ENCODE measurements at places on chromosomes 5 and 9. TPM values are rescaled to one million over a fixed set of nuclear protein-coding genes. Genes with fewer than 3 reads are reported as not detected.

GRCh38 chr9:97277953-97278352 lies 29.5 kb upstream of the CCDC180 start:
- DNase-seq, result no peak

GRCh38 chr5:16619136-16619535 lies 2.3 kb upstream of the RETREG1 start:
- DNase-seq, result no peak

DNA sequence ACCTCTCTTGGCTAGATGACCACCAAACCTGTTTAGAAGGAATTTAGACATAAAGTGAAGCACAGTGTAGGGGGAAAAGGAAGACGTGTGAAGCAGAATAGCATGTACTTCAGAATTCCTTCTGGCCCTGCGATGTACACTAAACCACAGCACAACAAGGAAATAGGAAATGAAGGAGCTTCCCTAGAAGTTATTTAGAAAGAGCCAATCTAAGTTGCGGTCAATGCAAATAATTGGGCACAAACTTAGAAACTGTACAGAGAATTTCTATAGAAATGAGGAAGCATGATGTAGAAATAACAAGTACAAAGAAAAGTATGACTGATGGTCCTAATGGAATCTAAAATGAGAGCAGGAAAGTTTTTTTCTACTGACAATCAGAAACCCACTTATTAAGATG lies 41.5 kb downstream of the ANKRD55 start:
- no peak for DNase-seq

DNA sequence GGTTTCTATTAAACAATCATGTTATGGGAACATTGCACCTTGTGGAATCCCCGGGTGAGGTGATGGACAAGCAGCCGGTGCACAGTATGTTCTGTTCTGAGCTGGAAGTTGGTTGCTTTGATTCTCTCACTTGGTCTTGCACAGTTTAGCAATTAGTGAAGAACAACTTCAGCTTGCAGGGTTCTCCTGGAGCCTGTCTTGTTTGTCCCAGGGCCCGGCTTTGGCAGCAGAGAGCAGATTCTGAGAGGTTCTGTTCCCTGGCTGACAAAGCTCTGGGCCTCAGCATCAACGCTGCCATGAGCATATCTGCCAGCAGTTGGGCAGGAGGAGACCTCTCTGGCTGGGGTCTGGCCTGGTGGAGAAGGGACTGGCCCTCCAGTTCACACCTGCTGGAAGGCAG lies 16.9 kb downstream of the GADD45G start:
- DNase-seq, result peak; percentile 89

GRCh38 chr9:117156771-117157535 lies 257.9 kb downstream of the ASTN2 start:
- no peak for DNase-seq

DNA sequence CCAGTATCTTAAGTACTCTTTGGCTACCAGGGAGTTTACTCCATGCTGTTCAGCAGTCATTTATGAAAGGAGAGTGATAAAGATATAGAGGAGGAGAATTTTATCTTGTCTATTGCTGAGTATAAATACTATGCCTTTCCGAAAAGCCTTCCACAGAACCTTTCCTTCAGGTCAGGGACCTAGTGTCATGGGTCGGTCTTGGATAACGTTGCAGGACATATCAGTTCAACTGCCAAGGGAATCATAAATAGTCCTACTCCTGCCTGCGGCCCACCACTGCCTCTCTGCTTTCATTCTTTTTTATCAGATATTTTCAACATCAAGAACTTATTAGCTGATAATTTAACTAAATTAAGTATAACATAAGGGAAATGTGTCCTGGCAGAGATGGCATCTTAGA lies 122.0 kb upstream of the CCDC152 start:
- DNase-seq, result no peak

DNA sequence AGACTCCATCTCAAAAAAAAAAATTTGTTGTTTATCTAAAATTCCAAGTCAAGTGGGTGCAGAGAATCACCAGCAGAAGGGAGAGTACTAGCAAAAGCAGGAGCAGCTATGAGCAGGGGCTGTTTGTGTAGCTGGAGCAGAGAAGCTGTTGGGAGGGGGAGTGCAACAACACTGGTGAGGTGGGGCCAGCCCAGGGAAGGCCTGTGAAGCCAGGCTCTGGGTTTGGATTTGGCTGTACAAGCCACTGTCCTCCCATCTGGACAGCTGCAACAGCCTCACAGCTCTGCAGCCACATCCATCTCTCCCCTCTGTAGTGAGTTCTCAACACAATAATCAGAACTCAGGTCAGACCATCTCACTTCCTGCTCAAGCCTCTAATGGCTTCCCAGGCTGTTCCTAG lies 59.4 kb downstream of the TMOD1 start:
- DNase-seq, result peak; percentile 81

GRCh38 chr5:144369006-144369405 lies 198.3 kb downstream of the KCTD16 start:
- peak; percentile 66 for DNase-seq

DNA sequence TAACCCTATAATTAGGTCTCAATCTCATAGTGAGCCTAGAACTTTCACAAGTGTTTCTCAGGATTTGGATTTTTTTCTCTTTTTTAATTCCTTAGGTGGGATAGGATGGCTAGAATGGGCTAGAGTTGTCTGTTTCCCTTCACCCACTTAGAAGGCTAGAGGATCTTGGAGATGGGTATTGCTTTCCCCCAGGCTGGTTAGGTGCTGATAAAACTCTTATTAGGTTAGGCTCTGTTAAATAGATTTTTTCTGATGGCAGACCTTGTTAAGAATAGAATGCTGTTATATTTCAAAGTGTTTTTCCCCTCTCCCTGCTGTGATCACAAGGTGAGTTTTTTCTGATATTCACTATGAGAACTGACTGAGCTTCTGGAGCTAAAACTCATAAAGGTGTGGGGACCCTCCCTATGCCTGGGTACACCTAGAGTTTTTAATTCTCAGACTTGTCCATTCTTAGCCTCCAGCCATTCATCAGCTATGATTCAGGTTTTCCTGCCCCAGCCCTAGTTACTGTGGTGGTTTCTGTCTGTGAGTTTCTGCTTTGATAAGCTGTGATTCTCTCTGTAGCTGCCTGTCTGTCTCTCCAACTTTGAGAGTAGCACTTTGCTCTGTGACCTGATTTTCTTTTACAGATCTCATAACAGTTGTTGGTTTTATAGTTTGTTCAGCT lies 132.4 kb downstream of the HACD4 start:
- DNase-seq, result peak; percentile 21

DNA sequence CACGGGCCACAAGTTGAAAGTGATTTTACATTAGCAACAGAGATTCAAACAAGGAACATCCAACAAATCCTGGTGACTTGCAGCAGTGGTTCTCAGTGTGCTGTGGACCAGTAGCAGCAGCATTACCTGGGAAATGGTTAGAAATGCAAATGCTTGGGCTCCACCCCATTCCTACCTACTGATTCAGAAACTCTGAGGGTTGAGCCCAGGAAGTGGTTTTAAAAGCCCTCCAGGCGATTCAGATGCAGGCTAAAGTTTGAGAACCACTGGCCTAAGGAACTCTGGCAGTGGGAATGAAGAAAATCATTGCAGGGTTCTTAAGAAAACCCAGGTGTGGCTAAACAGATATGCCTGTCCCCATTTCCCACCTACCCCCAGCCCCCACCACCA lies 398.8 kb downstream of the ENC1 start:
- DNase-seq, result no peak

GRCh38 chr9:113857875-113858274 lies 18.2 kb upstream of the ZNF618 start:
- DNase-seq, result no peak

DNA sequence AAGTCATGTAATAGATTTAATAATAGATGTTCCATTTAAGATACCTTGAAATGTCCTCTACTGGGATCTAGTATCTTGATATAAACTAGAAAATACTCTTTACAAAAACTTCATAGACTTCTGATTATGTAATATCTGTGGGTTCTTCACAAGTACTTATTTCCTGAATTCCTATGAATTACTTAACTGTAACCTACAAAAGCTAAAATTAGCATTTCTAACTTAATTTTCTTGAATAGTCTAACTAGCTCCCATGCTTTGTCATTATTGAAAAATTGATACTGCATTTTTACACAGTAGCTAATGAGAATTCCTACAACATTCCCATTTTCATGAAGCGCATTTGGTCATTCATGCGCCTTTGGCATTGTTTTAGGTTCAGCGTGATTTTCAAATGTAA lies 1828.2 kb downstream of the MAT2B start:
- no peak for DNase-seq

GRCh38 chr5:66810151-66810550 lies 214.0 kb downstream of the MAST4 start:
- no peak for DNase-seq

GRCh38 chr5:121962347-121962670 lies 534 bp downstream of the SRFBP1 start:
- no peak for DNase-seq

DNA sequence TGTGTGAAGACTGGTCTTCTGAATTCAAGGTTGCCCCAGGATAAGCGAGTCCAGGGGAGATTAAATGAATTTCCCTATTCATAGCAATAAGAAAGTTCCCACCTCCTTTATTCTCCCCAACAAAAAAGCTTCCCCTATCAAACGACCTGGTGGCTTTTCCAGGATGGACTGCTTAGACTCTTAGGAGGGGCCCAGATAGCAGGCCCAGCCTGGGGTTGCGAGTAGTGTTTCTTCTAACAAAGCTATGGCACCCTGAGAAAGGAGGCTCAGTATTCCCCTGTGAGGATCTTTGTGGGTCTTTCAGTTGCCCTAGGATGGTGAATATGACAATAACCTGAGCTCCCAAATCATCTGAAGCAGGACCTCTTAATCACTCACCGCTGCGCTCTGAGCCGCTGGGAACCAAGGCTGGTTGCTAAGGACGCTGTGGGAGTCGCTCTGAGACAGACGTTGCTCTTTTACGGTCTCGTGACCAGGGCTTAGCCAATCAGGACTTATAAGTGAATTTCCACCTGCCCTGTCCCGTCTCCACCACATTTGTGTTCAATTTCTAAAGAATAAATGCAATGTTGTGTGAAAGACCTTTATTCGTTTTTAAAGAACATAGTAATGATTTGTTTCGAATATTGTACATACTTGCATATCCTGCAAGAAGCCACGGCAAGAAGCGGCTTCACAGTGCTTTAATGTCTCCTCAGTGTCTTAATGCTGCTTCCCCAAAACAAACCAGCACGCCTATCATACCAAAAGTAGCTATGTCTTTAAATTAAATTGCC lies at the start of gene TMEM232:
TSS of gene TMEM232 (minus strand) at position 423 of the 776 bp plus-strand sequence. CDS start 59,319 bp downstream, outside the sequence.
- DNase-seq, result peak; percentile 81

DNA sequence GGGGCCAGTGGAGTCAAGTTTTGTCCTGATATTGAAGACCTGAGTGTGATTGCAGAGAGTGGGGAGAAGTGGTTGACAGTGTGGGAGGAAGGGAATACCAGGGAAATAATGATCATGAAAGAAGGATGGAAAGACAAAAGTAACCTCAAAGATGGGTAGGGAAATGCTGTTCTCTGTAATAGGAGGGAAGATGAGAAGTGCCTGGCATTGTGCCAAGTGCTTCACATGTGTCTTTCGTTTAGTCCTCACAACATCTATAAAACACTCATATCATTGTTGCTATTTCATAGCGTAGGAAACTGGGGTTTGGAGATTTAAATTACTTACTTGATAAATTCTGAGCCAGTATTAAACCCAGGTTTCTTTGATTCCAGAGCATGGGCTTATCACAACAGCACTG lies 472.3 kb downstream of the LRRC70 start:
- DNase-seq, result no peak

GRCh38 chr5:122076669-122077365 lies 1.2 kb downstream of the LOX start:
- peak; percentile 84 for DNase-seq

- DNase-seq, result no peak
Measured at GRCh38 chr5:65791712-65792673, 70.0 kb downstream of the NLN start.

- DNase-seq, result no peak
Measured at GRCh38 chr9:20032413-20033006, 243.7 kb upstream of the SLC24A2 start.

DNA sequence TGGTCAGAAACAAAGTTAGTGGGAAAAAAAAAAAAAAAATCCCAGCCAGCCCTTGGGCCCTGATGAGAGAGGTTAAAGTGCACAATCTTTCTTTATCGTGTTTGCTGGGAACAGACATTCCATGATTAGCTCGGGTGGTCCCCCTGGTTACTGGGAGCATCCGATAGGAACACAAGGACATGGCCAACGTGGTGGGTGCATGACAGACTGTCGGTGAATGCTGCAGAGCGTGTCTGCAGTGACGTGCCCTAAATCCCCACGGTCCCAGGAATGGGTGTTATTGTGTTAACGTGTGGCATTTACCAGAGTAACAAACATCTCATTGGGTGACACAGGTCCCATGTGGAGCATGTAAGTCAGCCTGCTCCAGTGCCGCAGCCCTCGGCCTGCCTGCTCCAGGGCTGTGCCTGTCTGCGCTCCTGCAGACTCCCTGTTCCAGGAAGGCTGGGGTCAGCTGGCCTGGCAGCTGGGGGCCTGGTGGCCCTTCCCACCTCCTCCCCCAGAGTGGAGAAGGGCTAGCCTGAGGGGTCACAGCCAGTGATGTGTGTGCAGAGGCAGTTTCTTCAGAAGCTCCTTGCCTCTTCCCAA lies 34.3 kb upstream of the TBC1D2 start:
- DNase-seq, result no peak

- DNase-seq, result no peak
Measured at GRCh38 chr5:94890907-94891306, 272.4 kb downstream of the SLF1 start.

- no peak for DNase-seq
Measured at GRCh38 chr5:124867137-124867704, 120.8 kb upstream of the ZNF608 start.

DNA sequence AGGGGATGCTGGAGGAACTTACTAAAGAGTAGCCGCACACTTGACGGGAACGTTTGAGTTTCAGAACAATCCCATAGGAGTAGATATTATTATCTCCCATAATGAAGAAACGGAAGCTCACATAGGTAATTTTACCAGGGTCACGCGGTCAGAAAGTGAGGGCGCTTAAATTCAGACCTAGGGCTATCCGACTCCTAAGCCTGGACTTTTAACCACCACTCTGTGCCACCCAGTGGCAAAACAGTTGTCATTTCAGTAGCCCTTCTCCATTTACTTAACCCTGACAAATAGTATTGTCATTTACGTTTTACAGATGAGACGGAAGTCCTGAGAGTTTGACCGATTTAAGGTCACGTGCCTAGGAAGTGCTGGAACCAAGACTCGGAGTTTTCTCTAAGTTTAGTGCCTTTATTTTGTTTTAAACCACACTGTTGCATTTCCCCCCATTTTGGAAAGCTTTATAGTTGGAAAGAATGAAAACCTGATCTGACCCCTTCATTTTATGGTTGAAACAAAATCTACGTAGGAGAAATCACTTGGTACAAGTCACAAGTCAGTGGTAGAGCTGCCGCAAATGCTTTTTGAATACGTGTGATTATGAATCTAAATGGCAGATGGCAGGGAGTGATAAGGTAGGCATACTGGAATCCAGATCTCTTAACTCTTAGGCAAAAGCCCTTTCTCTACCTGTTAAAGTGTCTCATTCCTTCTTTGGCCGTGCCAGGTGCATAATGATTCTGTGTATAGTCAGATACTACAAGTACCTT lies 650 bp downstream of the MRRF start:
- DNase-seq, result no peak

The ANKRD18A gene
- 13.0 TPM for total RNA-seq

The ENTPD8 gene
- total RNA-seq, result 0.78 TPM

The SAXO1 gene
- total RNA-seq, result not detected

The PCDHB7 gene
- total RNA-seq, result 2.8 TPM

The TGFBR1 gene
- total RNA-seq, result 36.7 TPM

The C7 gene
- 240 TPM for total RNA-seq

The PCA3 gene
- total RNA-seq, result not detected

The ANP32B gene
- total RNA-seq, result 23.4 TPM

The PTGDS gene
- total RNA-seq, result 37.1 TPM

The CNTFR gene
- 14.4 TPM for total RNA-seq
